HFFc6 (cell line): ENCODE measurements at places on chromosomes 1 and 21. TPM values are rescaled to one million over a fixed set of nuclear protein-coding genes. Genes with fewer than 3 reads are reported as not detected.

EIF3I gene
- total RNA-seq, result 265 and 284 TPM in 2 replicates

LCE2B gene
- not detected in 3 replicates for total RNA-seq

FAM163A gene
- total RNA-seq, result not detected in 3 replicates

POGZ gene
- 35.5 to 41.2 TPM (median 36.7 TPM) in 3 replicates for total RNA-seq

MEF2D gene
- 50.0 to 55.0 TPM (median 53.0 TPM) in 3 replicates for total RNA-seq

THEM5 gene
- not detected in 2 replicates for total RNA-seq

DRAM2 gene
- total RNA-seq, result 29.4 to 32.7 TPM (median 30.5 TPM) in 3 replicates

MASP2 gene
- 0.09 TPM in 1 of 3 replicates, not detected in the others for total RNA-seq

DDAH1 gene
- 234 to 300 TPM (median 289 TPM) in 3 replicates for total RNA-seq

ADAMTS4 gene
- 3.2 to 6.8 TPM (median 3.4 TPM) in 3 replicates for total RNA-seq

CDA gene
- total RNA-seq, result 6.7 to 15.5 TPM (median 8.8 TPM) in 3 replicates

SPATA45 gene
- not detected in 3 replicates for total RNA-seq

DENND2D gene
- total RNA-seq, result 0.87 to 3.7 TPM (median 1.7 TPM) in 3 replicates

LDLRAD2 gene
- total RNA-seq, result 0.10 TPM in 1 of 3 replicates, not detected in the others

RNF186 gene
- not detected in 3 replicates for total RNA-seq

YBX1 gene
- total RNA-seq, result 879 and 887 TPM in 2 replicates

GPR37L1 gene
- not detected in 3 replicates for total RNA-seq

TMOD4 gene
- total RNA-seq, result 0.92 to 1.1 TPM in 2 of 3 replicates, not detected in the other

MIXL1 gene
- not detected in 3 replicates for total RNA-seq

S100A2 gene
- total RNA-seq, result 7.4 to 13.1 TPM (median 11.5 TPM) in 3 replicates

PGLYRP4 gene
- total RNA-seq, result not detected in 3 replicates

FAM110D gene
- not detected in 3 replicates for total RNA-seq

FNDC5 gene
- total RNA-seq, result 0.63 to 1.2 TPM (median 0.73 TPM) in 3 replicates

TFF2 gene
- total RNA-seq, result not detected in 3 replicates

YOD1 gene
- total RNA-seq, result 7.2 to 11.4 TPM (median 10.8 TPM) in 3 replicates

HSPB7 gene
- total RNA-seq, result 16.2 to 35.4 TPM (median 20.4 TPM) in 3 replicates

REN gene
- total RNA-seq, result 0.27 to 0.39 TPM (median 0.33 TPM) in 3 replicates

RIMKLA gene
- total RNA-seq, result not detected in 3 replicates

TRIM17 gene
- not detected in 3 replicates for total RNA-seq

TEDDM1 gene
- total RNA-seq, result not detected in 3 replicates

SLC45A3 gene
- 1.4 to 2.5 TPM (median 1.6 TPM) in 3 replicates for total RNA-seq

PPIH gene
- total RNA-seq, result 35.4 to 45.6 TPM (median 37.0 TPM) in 3 replicates

HTR6 gene
- not detected in 3 replicates for total RNA-seq

OR2AK2 gene
- total RNA-seq, result not detected in 3 replicates
